ENCODE measurements at places on chromosomes 5 and 9. TPM values are rescaled to one million over a fixed set of nuclear protein-coding genes. Genes with fewer than 3 reads are reported as not detected.

GRCh38 chr5:107223066-107223465, 447.7 kb downstream of the EFNA5 start:
- DNase-seq, result no peak

- no peak for DNase-seq
These were observed 39.7 kb upstream of the COL15A1 start for GRCh38 chr9:98903961-98904411.

DNA sequence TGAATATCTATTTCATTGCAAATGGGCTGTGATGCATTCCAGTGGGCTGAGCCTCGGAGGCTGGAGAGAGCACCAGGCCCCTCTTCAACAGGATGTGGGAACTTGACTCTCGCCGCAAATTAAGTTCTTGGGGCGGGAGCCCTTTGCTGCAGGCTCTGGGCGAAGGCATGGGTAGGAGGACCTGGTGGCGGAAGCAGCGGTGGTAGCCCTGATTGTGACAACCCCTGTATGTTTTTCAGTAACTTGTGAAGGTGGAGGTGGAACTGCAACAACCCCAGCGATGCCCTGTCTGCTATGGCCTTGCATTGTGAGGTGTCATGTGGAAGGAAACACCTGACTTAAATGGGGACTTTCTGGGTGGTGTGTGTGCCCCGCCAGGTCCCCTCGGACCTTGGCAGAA, 9.4 kb downstream of the FYB1 start:
- no peak for DNase-seq

GRCh38 chr5:171965745-171966144, 40.7 kb downstream of the FBXW11 start:
- DNase-seq, result no peak

- no peak for DNase-seq
These were observed 45.6 kb downstream of the TLE4 start for GRCh38 chr9:79617395-79617794.

DNA sequence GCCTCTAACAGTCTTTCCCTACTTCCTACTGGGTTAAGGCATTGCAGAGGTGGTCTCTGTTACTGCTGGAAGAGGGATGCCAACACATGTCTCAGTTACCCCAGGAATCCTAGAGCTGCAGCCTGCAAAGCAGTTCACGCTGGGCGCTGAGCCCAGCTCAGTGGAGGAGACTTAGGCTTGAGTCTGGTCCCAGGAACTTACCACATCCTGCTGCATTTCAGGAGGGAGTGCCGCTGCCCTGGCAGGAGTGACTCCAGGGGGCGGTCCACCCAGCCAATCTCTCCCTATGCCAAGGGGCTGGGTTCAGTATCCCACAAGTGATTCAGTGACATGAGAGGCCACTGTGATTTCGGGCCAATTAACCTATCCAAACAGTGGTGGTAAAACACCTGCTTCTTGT, 7.6 kb downstream of the TTC16 start:
- no peak for DNase-seq

- no peak for DNase-seq
These were observed 426.5 kb downstream of the CTNND2 start for GRCh38 chr5:11477786-11478185.

DNA sequence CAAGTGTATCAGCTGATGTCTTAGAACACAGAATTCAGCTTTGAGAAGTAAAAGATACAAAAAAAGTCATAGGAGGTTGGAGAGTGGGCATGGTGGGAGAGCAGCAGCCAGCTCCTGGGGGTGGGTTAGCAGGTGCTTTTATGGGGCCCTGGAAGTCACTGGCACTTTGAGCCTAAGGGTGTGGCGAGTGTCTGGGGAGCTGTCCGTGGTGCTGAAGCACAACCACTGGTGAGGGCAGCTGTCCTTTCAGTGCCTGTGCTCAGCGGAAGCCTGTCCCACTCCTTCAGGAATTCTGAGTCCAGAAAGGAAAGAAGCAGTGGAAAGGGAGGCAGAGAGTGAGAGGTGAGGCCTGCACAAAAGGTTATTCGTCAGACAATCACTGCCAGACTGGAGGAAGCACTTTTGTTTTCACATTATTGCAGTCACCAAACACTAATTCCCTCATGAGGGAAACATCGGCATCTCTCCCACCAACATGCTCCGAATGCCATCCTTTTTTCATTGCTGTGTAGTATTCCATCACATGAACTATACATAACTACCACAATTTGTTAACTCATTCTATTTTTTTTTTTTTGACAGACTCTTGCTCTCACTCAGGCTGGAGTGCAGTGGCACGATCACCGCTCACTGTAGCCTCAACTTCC, 59.4 kb upstream of the RAPGEF1 start:
- DNase-seq, result no peak

- DNase-seq, result no peak
These were observed 24.5 kb downstream of the ERGIC1 start for GRCh38 chr5:172858511-172858989.

GRCh38 chr5:141557681-141558136, 61.1 kb downstream of the DIAPH1 start:
- peak; percentile 65 for DNase-seq

- no peak for DNase-seq
These were observed 773.4 kb downstream of the BRINP1 start for GRCh38 chr9:118595719-118596305.

GRCh38 chr5:60492958-60493357, 207.0 kb downstream of the DEPDC1B start:
- no peak for DNase-seq

DNA sequence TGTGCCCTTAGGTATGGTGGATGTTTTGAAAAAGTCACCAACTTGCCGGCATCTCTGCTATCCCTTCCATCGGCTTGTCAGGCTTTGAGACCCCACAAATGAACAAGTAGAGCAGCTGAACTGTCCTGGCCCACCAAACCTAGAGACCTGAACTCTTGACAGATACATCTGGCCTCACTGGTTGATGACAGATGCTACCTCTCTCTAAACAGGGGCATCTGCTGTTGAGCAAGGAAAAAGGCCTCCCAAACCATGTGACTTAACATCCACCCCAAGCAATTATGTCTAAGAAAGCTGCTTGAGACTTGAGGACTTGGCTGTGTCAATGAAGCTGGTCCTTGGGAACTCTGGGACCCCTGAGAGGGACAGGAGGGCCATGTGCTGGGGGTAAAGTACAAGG, 2.3 kb downstream of the CCNI2 start:
- DNase-seq, result no peak

DNA sequence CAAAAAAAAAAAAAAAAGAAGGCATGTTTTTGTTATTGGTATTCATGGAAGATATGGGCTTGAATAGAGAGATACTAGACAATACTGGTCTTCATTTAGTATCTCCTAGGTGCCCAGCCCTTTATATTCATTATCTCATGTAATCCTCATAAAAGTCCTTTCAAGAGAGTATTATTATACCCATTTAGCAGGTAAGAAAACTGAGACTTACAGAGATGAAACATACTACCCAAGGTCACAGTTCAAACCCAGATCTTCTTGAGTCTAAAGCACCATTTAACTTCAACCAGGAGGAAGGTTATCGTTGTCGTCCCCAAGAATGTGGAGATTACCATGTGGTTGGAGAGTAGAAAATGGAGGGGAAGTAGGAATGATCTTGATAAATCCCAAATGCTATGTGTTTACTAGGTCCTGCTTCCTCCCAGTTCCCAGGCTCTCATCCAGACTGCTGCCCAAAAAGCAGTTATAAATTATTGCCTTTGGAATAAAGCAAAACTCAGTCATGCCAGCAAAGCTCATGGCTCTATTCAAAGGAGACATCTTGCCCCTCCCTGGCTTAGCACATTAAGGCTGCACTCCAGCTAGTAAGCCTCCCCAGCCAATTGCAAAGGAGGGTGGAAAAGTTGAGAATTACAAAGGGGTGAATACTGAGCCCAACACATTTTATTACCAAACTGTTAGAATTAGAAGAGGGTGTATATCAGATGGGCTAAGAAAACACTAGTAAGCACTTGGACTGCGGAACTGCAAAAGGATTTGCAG, 163.9 kb downstream of the PIK3R1 start:
- no peak for DNase-seq

DNA sequence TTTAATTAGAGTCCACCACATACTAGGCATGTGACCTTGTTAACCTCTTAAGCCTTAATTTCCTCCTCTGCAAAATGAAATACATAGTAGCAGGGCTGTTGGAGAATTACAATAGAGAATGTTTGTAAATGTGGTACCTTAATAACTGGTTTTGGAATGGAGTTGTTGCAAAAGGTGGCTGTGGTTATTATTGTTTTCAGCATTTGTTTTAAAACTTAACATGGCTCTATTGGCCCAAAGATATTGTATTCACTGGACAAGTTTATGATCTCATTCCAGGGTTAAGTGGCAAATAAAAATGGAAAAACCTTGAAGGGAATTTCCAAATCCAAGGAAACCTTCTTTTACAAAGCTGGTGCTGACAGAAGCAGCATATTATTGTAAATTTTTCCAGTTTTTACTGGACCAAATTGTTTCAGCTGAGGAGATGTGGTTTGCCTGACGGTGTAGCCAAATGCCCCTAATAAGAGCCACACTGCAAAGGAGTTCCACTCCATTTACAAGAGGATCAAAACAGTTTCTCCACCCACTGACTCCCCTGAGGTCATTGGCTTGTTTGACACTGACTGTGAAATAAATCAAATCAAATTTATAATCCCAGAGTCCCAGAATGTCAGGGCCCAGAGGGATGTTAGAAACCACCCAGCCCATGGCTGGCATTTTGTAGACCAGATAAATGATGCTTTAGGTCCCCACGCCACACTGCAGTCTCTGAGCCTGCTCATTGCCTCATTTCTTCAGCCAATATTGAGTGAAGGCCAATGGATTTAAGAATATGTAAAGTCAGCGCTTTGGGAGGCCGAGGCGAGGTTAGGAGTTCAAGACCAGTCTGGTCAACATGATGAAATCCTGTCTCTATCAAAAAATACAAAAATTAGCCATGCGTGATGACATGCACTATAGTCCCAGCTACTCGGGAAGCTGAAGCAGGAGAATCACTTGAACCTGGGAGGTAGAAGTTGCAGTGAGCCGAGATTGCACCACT, 45.2 kb downstream of the ADRA1B start:
- no peak for DNase-seq

- DNase-seq, result peak; percentile 33
These were observed 274.7 kb downstream of the CETN3 start for GRCh38 chr5:90134892-90135291.

DNA sequence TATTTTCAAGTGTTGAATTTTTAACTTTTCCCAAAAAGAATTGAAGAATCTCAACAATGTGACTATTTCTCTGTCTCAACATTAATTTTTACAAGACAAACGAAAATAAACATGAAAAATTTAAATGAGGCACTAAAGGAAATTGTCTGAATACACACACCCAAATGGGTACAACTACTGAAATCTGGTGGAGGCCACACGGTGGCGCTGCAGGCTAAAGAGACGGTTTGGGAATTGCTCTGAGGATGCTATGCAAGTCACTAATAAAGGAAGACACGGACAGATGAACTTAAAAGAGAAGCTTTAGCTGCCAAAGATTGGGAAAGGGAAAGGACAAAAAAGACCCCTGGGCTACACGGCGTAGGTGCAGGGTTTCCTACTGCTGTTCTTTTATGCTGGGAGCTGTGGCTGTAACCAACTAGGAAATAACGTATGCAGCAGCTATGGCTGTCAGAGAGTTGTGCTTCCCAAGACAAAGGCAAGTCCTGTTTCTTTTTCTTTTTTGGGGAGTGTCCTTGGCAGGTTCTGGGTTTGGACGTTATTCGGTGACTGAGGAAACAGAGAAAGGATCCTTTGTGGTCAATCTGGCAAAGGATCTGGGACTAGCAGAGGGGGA, at the start of gene PCDHB10:
TSS of gene PCDHB10 (plus strand) at position 244 of the 616 bp plus-strand sequence. CDS start at position 444, 200 bp downstream.
- no peak for DNase-seq

DNA sequence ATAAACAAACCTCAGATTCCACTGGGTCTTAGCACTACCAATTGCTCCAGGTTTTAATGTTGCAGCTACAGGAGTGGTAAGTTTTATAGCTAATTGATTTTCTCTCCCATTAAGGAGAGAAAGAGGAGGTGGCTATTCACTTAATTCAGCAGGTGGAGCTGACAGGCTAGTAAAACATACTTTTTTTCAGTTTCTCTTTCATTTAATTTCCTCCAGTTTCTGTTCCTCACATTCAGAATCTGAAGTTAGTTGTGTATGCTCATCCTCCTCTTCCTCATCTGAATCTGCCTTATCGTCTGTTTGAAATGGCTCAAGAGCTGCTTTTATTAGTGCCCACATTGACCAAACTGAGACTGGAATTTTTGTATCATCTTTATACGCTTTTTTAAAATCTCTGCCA, 98.0 kb downstream of the PLPPR1 start:
- no peak for DNase-seq

DNA sequence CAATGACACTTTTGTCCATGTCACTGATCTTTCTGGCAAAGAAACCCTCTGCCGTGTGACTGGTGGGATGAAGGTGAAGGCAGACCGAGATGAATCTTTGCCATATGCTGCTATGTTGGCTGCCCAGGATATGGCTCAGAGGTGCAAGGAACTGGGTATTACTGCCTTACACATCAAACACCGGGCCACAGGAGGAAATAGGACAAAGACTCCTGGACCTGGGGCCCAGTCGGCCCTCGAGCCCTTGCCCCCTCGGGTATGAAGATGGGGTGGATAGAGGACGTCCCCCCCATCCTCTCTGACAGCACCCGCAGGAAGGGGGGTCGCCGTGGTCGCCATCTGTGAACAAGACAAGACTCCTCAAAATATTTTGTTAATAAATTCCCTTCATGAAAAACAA, 12.0 kb downstream of the SEMA6A start:
- DNase-seq, result no peak

Gene JAKMIP2
- 0.50 TPM for total RNA-seq

Gene OGN
- total RNA-seq, result 412 TPM

Gene IQGAP2
- 23.5 TPM for total RNA-seq

Gene KCNN2
- 0.19 TPM for total RNA-seq

Gene MSX2
- 1.4 TPM for total RNA-seq

Gene ANXA1
- 2,547 TPM for total RNA-seq

Gene SLC12A2
- 28.1 TPM for total RNA-seq

Gene MTREX
- 102 TPM for total RNA-seq

Gene C9orf153
- total RNA-seq, result 1.2 TPM

Gene DAB2
- total RNA-seq, result 255 TPM

Gene CCL27
- not detected for total RNA-seq

Gene CD74
- total RNA-seq, result 188 TPM

Gene AK8
- not detected for total RNA-seq

Gene ANGPTL2
- 68.3 TPM for total RNA-seq
